ENCODE measurements at places on chromosomes 1 and 21.

- DNase-seq = no peak
These were observed 3.9 kb upstream of the LEFTY2 start for GRCh38 chr1:225944951-225945350.

DNA sequence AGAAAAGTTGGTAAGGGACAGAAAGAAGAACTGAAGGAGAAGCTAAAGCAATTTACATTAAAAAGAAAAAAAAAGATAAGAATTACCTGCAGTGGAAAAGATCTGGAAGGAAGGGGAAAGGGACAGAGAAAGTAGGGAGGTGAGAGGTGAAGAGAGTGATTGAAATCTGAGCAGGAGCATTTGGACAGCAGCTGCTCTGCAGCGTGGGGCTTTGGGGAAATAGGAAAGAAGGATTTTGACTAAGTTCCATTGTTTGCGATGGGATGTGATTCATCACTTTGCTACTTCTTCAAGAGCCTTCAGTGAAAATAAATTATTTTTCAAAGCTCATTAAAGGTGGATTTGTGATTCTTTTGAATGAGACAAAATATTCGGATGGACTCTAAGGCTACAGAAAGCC is 26.1 kb upstream of the NMNAT2 start:
- no peak for DNase-seq

GRCh38 chr1:43600033-43601020 is 49.6 kb upstream of the KDM4A start:
- no peak for DNase-seq

- DNase-seq = no peak
These were observed 153.4 kb downstream of the FMN2 start for GRCh38 chr1:240244968-240245628.

GRCh38 chr21:14734191-14734590 is 188.1 kb upstream of the SAMSN1 start:
- DNase-seq = no peak

GRCh38 chr1:193325771-193326170 is 139.4 kb upstream of the B3GALT2 start:
- no peak for DNase-seq

GRCh38 chr1:41499591-41499990 is 15.1 kb upstream of the EDN2 start:
- no peak for DNase-seq

GRCh38 chr1:8661185-8662110 is 156.0 kb downstream of the RERE start:
- DNase-seq = peak; percentile 24

GRCh38 chr21:29678626-29679025 is 261.2 kb downstream of the GRIK1 start:
- DNase-seq = no peak

GRCh38 chr1:147786536-147786935 is 26.1 kb upstream of the GJA5 start:
- DNase-seq = no peak

DNA sequence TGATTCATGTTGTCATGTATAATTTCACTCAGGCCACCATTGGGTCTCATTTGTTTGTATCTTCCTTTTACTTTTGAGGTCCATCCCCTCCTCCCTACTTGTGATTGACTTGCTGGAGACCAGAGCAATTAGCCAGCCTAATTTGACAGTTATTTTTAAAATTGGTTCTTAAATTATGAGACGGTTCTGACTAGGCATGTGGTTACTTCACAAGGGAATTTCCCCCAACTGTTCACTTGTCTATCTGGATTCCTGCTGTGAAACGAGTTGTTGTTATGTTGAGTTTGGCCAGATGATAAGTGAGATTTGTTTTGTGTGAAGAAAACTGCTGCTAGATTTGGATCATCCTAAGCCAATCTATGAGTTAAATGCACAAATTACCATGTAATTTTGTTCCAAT is 359.1 kb downstream of the BARHL2 start:
- no peak for DNase-seq

GRCh38 chr21:33401630-33401992 is 1.6 kb upstream of the IFNGR2 start:
- no peak for DNase-seq

DNA sequence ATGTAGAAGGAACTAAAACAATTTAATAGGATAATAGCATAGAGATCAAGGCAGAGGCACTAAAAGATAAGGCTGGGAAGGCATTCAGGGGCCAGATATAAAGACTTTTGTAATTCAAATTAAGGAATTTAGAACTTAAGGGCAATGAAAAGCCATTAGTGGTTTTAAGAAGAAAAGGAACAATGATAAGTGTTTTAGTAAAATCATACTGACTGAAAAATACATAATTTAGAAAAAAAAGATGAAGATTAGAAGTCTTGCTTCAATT is 14.1 kb upstream of the RGS2 start:
- DNase-seq = no peak

DNA sequence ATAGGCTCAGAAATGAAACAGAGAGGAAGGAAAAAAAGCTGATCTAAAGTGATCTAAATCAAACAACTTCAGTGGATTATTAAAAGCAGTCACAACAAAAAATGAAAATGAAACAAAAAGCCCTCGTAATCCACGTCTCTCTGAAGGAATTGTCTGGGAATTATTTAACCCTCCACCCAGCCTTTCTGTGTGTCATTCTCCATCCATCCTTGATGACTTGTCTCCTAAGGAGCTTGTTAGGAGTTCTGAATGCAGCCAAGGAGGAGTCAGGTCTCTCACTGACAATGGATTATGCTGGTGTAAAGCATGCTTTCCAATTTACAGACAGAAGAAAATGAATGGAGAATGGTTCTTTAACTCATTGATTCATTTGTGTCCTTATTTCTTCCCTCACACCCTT is 359.3 kb upstream of the RUNX1 start:
- no peak for DNase-seq

DNA sequence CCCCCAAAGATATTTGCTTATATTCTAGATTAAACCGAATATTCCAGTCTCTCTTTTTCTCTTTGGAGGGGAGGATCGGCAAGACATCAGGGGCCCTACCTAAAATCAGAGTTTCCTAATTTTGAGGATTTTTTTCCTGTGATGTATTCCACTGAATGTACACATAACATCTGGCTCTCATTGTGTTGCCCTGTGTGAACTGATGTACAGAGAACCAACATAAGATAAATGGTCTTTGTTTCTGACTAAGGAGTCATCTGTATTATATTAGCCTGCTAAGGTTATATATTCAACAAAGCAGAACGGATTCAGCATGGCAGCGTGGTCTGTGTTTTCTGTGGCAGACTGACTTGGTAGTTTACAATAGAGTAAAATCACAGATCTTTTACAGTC is 114.8 kb upstream of the NCAM2 start:
- DNase-seq = no peak

DNA sequence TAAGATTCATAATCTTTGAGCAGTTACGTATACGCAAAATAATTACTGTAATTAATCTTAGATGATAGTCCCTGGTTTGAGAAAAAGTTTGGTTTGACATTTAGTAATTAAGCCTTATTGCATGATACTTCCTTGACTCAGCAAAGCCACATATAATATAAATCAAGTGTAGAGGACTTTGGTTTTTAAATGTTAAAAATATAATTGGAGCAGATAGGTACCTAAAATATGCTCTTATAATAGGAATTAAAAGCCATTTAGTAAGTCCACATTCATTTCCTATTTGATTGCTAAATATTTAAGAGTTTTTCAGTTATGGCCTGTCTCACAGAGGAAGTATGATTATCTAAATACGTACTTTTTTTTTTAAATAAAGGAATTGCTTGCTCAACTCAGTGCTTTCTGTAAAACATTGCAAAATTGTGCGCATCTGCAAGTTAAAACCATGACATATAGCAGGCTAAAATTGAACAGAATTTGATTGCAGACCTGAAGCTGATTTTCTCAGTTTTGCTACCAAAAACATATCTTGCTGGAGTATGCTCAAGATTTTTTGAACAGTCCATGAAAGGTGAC is 20.4 kb downstream of the RPE65 start:
- no peak for DNase-seq

DNA sequence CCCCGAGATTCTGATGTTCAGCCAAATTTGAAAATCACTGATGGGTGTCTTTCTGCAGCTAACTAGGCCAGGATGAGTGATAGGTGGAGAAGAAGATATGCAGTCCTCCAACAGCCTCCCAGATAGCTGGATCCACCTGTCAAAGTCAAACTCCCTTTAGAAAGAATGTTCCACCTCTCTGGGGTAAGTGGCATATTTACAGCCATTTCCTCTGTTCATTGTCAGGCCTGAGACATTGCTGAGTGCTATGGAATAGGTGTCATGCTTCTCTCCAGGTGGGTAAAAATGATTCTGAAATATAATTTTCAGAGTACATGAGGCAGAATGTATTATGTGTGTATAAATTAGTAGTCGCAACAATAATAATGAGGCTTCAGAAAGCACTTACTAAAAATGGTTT is 316.8 kb downstream of the TTLL7 start:
- DNase-seq = no peak

GRCh38 chr1:204289280-204289679 is 70.4 kb downstream of the PLEKHA6 start:
- DNase-seq = no peak

- no peak for DNase-seq
These were observed 24.4 kb downstream of the C1orf87 start for GRCh38 chr1:60049188-60049587.

DNA sequence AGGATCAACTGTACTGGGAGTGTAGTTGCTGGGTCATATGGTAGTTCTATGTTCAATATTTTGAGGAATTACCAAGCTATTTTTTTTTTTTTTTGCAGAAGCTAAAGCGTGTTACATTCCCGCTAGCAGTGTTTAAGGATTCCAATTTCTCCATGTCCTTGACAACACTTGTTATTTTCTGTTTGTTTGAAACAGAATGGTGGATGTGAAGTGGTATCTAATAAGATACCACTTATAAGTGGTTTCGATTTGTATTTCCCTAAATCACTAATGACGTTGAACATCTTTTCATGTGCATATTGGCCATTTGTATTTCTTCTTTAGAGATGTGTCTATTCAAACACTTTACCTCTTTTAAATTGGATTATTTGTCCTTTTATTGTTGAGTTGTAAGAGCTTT is 112.2 kb downstream of the DISP1 start:
- no peak for DNase-seq

- no peak for DNase-seq
These were observed 89.6 kb upstream of the LPGAT1 start for GRCh38 chr1:211920141-211920572.

- DNase-seq = no peak
These were observed 6.3 kb upstream of the COL6A2 start for GRCh38 chr21:46091631-46092025.

- no peak for DNase-seq
These were observed 1.1 kb downstream of the ZBTB18 start for GRCh38 chr1:244052016-244052727.

DNA sequence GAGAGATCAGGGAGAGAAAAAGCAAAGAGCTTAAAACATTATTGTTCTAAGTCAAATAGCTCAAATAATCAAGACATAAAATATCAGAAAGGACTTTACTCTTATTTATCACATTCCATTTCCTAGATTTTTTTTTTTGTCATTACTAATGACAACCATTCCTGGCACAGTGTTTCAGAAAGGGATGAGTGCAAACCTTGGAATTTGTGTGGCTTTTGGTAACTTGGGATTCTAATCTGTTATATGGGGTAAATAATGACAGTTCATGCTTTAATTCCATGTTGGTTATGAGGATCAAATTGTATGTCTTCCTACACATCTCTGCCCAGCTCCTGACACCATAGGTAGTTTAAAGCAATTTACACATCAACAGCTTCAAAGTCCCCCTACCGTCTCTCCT is 358.4 kb upstream of the ADGRL4 start:
- no peak for DNase-seq

DNA sequence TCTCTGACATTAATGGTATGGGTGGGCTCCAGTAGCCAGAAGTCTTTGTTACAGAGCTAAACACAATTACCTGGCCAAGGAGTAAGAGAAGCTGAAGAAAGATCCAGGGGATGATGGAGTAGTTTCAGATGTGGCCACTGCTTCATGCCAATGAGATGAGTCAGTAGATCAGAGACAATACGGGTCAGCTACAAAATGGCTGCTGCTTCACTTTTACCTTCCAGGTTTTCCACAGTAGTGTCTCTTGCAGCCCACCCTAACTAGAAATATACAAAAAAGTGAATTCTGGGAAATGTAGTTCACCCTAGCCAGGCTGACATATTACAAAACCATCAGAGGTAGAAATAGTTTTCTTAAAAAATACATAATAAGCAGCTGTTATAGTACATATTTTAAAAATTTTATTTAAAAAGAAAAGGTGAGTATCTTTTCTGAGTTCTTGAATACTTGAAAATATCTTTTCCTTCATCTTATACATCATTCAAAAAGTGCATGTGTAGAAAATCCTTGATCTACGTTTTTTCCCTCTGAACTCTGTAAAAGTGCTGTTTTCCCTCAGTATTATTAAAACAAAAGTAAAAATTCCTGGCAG is 36.1 kb downstream of the LRIF1 start:
- no peak for DNase-seq

DNA sequence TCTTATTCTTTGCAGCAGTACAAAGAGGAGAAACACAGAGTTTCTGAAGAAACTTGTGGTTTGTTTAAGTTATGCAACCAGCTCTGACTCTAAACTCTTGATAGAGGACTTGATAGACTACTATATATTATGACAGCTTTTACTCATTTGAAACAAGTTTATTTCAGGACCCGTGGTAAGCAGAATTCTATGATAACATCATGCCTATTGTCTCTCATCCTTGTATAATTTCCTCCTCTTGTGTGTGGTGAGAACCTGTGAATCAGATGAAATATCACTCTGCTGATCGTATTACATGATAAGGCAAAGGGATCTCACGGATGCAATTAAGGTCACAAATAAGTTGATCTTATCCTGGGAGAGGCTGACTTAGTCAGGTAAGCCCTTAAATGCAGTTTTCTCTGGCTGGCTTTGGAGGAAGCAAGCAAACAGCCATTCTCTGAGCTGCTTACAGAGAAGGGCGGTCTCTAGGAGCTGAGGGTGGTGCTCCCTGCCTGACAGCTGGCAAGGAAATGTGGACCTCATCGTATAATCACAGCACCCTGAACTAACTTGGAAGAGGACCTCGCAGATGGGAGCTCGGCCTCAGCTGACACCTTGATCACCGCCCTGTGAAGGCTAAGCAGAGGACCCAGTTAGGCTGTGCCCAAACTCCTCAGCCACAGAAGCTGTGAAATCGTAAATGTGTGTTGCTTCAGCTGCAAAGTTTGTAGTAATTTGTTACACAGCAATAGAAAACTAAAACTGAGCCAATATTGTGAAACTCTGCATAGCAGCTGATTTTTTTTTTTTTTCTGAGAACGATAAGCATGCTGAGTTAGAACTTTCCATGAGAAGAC is 151.1 kb upstream of the DPT start:
- DNase-seq = no peak

GRCh38 chr1:30189818-30190500 is 533.4 kb downstream of the MATN1 start:
- DNase-seq = no peak

GRCh38 chr1:26530895-26531598 is 1.5 kb downstream of the RPS6KA1 start:
- no peak for DNase-seq

- peak; percentile 70 for DNase-seq
These were observed 10.8 kb downstream of the ADAMTSL4 start for GRCh38 chr1:150560011-150560438.

Data from stimulated activated CD4-positive, alpha-beta T cell treated with anti-CD3 and anti-CD28 coated beads, Interleukin-1b, Interleukin-23, amount 100 ng/mL, for 4 hours (primary cell).